ENCODE measurements at places on chromosomes 6 and 20. TPM values are rescaled to one million over a fixed set of nuclear protein-coding genes. Genes with fewer than 3 reads are reported as not detected.

TPD52L2 gene
- total RNA-seq, result 70.8 TPM

C20orf202 gene
- total RNA-seq, result not detected

DNA sequence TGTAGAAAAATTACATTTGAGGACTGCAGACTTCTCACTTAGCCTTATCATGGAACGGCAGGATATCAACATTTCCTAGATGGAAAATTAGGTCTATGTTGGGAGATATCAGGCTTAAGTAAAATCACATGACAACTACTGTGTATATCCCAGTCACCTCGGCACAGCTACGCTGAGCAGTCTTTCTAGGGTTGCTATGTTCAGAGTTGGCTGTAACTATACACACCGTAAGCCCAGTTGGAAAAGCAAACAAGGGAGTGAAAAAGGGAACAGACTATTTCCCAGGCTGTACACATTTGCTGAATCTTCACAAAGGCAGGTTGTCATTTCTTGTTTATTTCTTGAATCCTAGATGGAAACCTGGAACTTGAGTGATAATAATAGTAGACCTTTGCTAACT, 80.7 kb upstream of the PTPRK start:
- no peak for DNase-seq

- DNase-seq, result no peak
Observed at GRCh38 chr6:122669868-122670267, 59.7 kb downstream of the PKIB start.

DNA sequence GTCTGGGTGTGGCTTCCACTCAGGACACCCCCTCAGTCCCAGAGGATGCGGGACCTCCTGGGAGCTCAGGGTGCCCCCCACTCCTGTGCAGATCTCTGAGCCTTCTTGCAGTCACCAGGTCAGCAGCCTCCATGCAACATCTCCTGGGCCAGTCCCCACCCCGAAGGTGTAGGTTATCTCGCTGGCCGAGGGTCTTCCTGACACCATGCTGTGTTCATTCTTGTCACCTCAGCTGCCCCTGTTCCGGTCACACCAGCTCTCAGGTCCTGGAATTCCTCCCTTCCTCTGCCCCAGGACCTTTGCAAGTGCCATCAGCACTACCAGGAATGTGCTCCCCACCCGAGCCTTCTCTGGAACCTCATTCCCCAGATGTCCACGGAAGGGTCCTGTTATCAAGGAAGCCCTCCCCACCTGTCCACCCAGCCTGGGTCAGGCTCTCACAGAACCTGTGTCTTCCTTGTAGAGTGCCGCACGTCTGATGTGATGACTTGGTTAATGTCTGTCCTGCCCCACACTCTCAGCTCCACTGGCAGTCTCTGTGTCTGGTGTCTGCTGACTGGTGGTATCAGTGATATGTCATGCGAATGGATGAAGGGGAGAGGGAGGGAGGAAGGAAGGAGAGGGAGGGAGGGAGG, 329.6 kb downstream of the TAF4 start:
- DNase-seq, result no peak

DNA sequence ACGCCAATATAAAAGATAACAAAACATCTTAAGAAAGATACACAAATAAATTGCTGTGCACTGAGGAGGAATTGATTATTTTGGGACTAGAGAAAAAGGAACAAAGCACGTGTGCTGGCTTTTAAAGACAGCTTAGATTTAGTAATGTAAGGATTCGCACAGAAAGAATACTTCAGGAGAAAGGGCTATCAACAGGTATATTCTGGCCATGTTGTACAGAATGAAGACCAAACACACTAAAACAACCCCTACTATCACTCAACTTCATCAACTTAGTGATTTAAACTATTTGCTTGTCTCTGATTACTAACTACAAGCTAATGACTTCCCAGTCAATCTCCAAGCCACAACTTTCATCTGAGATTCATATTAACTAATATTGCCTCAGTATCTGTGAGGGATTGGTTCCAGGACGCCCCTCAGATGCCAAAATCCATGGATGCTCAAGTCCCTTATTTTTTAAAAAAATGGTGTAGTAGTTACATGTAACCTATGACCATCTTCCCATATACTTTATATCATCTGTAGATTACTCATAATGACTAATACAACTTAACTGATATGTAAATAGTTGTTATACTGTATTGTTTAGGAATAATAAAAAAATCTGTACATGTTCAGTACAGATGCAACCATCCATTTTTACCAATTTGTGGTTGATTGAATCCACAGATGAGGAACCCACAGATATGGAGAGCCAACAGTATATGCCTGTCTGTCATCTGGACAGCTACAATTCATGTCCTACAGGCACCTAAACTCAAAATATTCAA, 4.5 kb downstream of the DEK start:
- DNase-seq, result no peak

NEURL2 gene
- total RNA-seq, result 2.5 TPM

GRCh38 chr6:165649166-165650137, 13.6 kb downstream of the PDE10A start:
- DNase-seq, result no peak

PROKR2 gene
- not detected for total RNA-seq

DNA sequence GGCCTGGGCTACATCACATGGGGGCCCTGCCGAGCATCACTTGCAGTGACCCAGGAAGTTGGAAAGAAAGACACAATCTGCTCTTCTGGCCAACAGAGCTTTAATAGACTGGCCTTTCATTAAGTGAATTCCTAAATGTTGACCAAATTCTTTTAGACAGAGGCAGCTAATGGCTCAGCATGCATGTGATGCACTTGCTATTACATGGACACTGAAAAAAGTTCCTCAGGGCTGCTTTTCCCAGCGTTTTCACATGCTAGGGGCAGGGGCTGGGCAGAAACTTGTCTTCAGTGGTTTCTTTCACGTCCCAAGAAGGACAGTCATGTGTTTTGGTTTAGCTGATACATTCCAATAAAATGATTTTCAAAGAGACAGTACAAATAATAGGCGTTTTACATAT, 651.0 kb upstream of the SLC35B3 start:
- DNase-seq, result no peak
